Mucosa of gallbladder (tissue), 1 donor: ENCODE measurements at places on chromosomes 4 and X. TPM values are rescaled to one million over a fixed set of nuclear protein-coding genes. Genes with fewer than 3 reads are reported as not detected.

DNA sequence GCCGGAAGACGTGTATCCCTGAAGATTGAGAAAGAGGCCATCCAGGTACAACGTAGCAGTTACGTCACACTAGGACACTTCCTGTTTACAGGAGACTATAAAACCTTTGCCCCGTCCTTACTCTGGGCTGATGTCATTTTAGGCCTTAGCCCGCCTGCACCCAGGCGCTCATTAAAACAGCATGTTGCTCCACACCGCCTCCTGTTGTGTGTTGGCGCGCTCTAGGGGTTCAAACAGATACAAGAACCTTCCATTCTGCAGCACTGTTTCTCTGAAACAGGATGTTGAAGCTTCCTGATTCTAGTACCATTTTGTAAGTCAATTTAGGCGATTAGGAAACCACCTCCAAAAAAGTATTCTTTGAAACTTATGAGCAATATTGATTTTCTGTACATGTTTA is 722.1 kb downstream of the PCDH7 start:
- DNase-seq: no peak

DNA sequence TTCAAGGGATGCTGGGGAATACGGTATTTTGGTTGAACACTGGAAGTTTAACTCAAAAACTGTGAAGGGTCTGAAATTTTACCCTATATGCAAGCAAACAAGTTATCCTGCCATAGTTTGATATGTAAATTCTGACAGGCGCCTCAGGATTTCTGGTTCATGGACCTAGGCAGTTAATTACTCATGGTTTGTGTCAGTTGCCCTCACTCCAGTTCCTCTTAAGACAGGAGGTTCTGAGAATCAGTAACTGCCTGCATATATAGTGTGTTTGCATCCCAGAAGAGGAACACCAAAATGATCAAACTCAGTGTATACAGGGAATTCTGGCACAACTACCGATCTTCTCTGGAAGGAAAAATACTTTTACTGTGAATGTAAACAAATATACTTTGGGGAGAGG is 360.4 kb upstream of the NWD2 start:
- no peak for DNase-seq

- DNase-seq: no peak
These were observed 126.6 kb downstream of the PTTG2 start for GRCh38 chr4:38086849-38087226.

The IL2 gene
- 3.4 TPM for total RNA-seq

DNA sequence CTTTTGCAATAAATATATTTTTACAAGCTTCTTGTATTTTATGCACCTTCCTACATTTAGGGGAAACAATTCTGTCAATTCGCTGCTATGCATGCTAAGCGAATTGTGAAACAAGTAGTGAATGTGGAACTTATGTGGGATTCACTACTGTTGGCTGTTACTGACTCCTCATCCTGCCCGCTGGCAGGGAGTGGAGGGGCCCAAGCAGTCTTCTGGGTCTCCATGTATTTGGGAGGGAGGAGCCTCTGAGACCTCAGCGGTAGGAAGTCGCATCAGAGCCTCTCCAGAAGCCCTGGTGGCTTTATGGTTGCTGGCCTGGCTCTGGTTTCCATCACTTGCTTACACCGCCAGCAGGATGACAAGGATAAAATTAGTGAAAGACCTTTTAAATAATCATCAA is 3.7 kb upstream of the SETD7 start:
- DNase-seq: no peak

GRCh38 chr4:14247767-14248166 is 620.2 kb upstream of the BOD1L1 start:
- DNase-seq: no peak

The CDKL2 gene
- 2.4 TPM for total RNA-seq

DNA sequence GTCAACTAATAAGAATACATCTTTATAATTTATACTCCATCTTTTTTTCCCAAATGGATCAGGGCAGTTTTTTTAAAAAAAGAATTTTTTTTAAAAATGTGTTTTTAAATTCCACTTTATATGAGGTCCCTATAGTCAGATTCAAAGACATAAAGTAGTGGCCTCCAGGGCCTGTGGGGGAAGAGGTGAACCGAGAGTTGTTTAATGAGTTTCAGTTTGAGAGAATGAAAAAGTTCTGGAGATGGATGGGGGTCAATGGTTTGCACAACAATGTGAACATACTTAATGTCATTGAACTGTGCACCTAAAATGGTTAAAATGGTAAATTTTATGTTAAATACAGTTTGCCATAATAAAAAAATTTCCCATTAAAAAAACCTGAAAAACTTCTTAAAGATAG is 53.8 kb downstream of the ZNF827 start:
- no peak for DNase-seq

DNA sequence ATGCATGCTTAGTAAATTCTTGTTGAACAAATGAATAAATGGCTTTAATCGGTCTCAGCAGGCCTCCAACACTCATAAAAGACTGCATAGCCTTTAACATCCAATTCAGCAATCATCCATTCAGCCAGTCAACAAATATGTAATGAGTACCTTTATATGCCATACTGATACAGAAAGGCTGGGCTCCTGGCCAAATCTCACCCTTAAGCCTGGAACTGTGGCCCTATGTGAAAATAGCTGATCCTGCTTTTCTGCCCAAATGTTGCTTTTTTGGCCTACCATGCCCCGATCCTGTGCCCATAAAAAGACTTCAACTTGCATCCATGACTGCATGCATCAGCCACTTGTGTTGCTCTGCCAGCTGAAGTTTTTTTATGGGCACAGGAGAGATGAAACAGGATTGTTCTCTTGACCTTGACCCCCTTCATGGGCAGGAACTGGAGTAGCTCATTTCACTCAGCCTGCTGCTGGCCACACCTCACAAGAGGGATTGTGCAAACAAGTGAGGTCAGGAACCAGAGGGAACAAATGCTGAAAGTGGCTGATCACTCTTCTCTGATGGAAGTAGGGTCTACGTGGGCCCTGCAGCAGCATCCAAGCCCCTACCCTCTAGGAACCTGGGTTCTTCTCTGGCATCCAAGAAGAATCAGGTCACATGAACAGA is 75.6 kb downstream of the NPY1R start:
- no peak for DNase-seq

GRCh38 chr4:135204311-135204710 is 1002.7 kb upstream of the PABPC4L start:
- no peak for DNase-seq

DNA sequence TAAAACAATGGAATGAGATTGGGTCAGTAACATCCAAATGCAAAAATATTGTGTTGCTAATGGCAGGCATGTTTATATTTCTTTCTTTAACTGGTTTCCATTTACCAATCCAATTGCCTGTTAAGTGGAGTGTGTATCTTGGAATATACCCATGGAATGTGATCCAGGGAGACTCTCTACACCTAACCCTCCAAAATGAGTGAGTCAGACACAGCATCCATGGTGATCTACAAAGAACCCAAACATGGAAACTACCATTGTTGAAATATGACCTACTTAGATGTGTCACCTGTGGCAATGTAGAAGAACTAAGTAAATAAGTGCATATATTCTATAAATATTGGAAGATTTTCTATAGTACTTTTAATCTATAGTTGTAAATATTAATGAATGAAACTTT is 110.3 kb downstream of the AREG start:
- DNase-seq: no peak

- no peak for DNase-seq
These were observed 312.4 kb downstream of the DHRSX start for GRCh38 chrX:2188330-2188792.

The SLC6A14 gene
- total RNA-seq: 0.12 TPM

The TDO2 gene
- 2.4 TPM for total RNA-seq

- DNase-seq: no peak
These were observed 67.5 kb upstream of the NPY2R start for GRCh38 chr4:155140889-155141288.

GRCh38 chrX:103626855-103627254 is 1.9 kb upstream of the TCEAL1 start:
- no peak for DNase-seq

The C4orf36 gene
- 0.89 TPM for total RNA-seq

DNA sequence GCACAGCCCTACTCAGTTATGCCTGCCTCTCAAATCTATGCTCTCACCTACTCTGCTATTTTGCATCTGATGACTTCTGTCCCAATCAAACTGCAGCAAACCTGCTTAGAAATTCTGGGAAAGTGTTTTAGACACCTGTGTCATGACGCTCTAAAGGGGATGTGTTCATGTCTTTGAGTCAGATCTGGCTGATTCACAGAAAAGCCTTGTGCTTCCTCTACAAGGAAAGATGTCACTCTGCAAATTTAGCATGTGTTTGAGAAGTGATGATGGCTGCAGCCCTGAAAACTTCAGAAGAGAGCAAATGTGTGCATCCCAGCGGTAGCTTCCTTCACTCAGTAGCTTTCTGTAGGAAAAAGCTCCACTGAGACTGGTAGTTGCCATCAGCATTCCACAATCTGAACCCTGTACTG is 235.4 kb downstream of the MGST2 start:
- no peak for DNase-seq

DNA sequence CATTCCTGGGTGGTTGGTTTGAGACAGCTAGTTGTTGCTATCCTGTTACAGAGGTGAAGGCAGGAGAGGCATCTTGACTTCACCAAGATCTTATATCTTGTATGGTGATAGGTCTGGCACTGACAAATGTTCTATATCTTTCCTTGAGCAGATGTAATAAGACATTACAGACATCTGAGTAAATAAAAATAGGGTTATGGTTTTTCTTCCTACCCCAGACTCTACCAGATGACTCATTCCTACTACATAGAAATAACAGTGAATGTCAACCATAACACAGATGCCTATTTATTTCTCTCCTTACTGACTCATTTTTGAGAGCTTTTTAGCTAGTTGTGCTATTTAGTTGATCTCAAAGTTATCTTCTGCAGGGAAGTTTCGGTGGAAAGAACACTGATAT is 21.9 kb downstream of the HNRNPH2 start:
- no peak for DNase-seq

GRCh38 chr4:96827086-96827485 is 987.2 kb downstream of the PDHA2 start:
- no peak for DNase-seq

GRCh38 chr4:107972605-107973004 is 17.1 kb upstream of the HADH start:
- DNase-seq: no peak

The ZAR1 gene
- not detected for total RNA-seq

The MAGEE2 gene
- 0.43 TPM for total RNA-seq

The CNGA1 gene
- 3.3 TPM for total RNA-seq

DNA sequence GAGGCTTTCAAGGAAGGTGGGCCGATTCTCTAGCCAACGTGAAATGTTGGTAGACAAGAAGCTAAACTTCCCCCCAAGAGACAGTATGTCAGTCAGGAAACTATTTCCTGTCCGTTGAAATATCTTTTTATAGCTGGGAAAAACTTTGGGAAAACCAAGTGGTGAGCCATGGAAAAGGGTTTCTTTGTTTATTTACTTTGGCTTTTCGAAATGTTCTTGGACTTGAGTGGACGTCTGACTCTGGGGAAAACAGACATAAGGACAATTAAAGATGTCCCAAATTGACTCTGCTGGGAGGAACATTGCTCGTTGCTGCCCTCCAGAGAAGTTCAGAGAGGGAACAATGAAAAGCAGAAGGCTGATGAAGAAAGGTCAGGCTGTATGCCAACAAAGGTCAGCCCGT is 295.4 kb downstream of the RAPGEF2 start:
- DNase-seq: no peak

The RTL5 gene
- 6.8 TPM for total RNA-seq

DNA sequence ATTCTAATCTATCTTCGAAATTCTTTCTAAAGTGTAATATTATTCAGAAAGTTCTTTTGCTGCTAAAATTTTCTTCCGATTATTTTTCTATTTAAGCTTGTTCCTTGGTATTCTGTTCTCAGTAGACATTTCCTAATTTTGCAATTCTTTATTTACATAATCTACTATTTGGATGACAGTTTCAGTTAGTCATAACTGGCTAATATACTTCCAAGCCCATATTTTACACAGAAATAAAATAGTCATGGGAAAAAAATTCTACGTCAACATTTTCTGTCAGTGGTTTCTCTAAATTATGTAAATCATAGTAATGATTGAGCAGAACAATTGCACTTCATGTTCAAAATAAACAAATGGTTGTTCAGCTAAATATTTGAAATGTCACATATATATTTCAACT is 178.0 kb upstream of the ANKRD50 start:
- DNase-seq: no peak

The ASB5 gene
- 4.5 TPM for total RNA-seq

DNA sequence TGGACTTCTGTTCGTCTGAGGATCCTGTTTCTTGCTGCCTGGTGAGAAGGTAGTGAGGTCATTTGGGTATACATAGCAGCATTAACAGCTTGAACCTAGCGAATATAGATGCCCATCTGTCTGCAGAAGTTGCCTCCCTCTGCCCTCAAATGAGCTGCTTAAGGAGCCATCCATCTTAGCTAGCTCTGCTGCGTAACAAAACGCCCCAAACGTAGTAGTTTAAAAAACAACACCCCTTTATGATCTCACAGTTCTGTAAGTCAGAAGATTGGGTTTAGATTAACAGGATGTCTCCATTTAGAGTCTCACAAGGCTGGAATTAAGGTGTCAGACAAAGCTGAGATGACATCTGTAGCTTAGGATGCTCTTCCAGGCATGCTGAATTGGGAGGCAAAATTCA is 185.3 kb downstream of the DHRSX start:
- no peak for DNase-seq

The ADGRG4 gene
- not detected for total RNA-seq

- no peak for DNase-seq
These were observed 28.2 kb downstream of the IGFBP7 start for GRCh38 chr4:57081651-57082621.

GRCh38 chr4:89737888-89738287 is 99.1 kb downstream of the SNCA start:
- DNase-seq: no peak

DNA sequence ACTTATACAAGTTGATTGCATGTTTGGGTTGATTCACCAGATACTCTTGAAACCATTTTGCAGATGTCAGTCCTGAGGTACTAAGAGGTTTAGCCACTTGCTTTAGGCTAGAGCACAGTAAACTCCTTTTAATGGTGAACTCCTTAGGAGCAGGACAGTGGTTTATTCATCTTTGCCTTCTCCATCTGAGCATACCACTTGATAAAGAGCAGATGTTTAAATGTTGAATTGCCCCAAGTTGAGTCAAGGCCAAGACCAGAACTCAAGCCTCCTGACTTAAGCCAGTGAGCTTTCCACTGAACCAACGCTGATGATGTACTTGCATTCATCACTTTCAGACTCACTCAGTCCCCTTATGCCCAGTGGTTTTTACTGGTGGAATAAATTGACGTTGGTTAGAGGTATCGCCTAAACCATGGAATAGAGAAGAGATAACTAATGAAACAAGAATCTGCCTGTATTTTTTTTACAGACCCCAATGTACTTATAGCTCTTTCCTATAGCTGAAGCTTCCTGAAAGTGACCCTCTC is 7.5 kb downstream of the DAPP1 start:
- no peak for DNase-seq

- no peak for DNase-seq
These were observed 417.7 kb downstream of the MAPK10 start for GRCh38 chr4:85942107-85942506.

DNA sequence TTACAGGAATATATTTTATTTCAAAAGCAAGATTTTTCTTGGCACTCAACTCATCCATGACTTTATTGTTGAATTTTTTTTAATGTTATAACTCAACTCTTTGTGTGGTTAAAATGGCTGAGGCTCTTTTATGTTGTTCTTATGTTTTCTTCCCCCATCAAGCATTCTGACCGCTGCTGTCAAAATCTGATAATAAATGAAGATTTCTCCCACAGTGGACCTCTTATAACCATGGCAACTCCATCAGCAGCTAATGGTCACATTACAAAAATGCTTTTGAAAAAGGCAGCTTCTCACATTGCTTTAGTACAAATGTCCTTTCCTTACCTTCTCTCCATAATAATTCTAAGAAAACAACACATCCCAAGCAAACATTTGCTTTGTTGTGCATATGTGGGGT is 96.0 kb upstream of the ATOH1 start:
- no peak for DNase-seq
